ENCODE measurements at places on chromosomes 2 and 18.

DNA sequence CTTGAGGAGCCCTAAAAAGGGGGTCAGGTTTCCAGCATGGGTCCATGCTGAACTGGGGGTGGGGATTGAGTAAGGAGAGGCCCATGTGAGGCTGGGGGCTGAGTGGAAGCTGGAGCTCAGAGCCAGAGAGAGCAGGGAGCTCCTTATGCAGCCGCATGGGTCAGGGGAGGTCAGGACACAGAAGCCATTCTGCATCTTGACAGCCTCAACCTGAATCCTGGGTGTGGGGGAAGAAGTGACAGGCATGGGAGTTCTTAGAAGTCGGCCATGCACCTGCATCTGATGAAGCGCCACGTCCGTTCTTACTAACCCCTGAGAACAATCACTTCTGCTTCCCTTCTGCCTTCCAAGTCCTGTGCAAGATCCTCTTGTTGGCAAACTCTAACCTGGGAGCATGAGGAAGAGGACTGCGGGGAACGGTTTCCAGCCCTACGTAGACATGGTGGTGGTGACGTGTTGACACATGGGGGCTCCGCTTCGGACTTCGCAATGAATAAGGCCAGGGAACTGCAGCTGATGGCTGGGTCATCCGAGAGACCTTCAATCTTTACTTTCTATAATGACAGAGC lies 22.3 kb downstream of the GNLY start:
- DNase-seq, result no peak

GRCh38 chr2:38771632-38772031 lies 6.4 kb upstream of the GEMIN6 start:
- DNase-seq, result no peak

- no peak for DNase-seq
Observed at GRCh38 chr2:201754717-201755415, 25.9 kb downstream of the ALS2 start.

- DNase-seq, result no peak
Observed at GRCh38 chr2:222884114-222884771, 23.4 kb downstream of the ACSL3 start.

DNA sequence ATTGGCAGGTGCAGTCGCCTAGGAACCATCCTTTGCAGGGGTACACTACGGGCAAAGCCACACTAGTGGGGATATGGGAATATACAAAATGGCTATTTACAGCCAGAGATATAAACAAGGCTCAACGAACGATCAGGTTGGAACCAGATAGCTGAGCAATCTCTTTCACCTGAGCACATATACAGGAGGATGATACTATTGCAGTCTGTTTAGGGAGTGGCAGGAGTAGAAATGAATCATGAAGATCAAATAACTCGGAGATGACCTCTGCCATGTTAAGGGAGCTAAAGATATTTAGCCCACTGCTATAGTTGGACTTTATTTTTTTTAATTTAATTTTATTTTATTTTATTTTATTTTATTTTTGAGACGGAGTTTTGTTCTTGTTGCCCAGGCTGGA lies 33.8 kb downstream of the TEX44 start:
- DNase-seq, result no peak

GRCh38 chr2:109428841-109429566 lies 184.8 kb downstream of the SEPTIN10 start:
- DNase-seq, result no peak
